PC-9 (cell line): ENCODE measurements at places on chromosomes 4 and X. TPM values are rescaled to one million over a fixed set of nuclear protein-coding genes. Genes with fewer than 3 reads are reported as not detected.

The ZRSR2 gene
- 7.2 and 7.6 TPM in 2 replicates for total RNA-seq

- DNase-seq, result no peak
Observed at GRCh38 chrX:86014421-86014820, 32.9 kb downstream of the CHM start.

- no peak for DNase-seq
Observed at GRCh38 chrX:9765737-9766097, at the start of gene GPR143. GPR143 (minus strand) TSS chrX:9765847; CDS start chrX:9765817, 30 bp downstream.

The GABRQ gene
- not detected in 2 replicates for total RNA-seq

DNA sequence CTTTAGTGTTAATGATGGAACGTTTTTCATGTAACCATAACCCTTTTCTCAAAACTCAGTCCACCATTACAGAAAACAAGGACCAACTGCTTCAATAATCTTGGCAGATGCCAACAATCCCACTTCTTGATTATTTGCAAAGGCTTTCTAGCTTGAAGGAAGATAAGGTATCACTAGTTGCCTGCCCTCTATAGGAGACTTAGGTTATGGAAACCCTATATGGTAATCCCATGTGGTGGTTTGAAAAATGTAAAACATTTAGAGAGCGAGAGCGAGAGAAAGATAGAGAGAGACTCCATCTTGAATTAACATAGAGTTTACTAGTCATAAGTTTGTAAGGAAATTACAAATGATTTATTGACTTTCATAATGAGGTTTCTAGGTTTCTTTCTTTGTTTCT lies 1627.5 kb upstream of the TENM3 start:
- no peak for DNase-seq

- DNase-seq, result no peak
Observed at GRCh38 chrX:39839371-39839770, 258.4 kb downstream of the BCOR start.

GRCh38 chr4:88811904-88812303 lies 114.3 kb upstream of the NAP1L5 start:
- no peak for DNase-seq

The OTUD6A gene
- total RNA-seq, result not detected in 2 replicates

The RAB33A gene
- total RNA-seq, result 0.57 and 0.95 TPM in 2 replicates

The DIPK2B gene
- total RNA-seq, result not detected in 2 replicates

GRCh38 chrX:48459483-48459882 lies 10.6 kb downstream of the SLC38A5 start:
- DNase-seq, result no peak

DNA sequence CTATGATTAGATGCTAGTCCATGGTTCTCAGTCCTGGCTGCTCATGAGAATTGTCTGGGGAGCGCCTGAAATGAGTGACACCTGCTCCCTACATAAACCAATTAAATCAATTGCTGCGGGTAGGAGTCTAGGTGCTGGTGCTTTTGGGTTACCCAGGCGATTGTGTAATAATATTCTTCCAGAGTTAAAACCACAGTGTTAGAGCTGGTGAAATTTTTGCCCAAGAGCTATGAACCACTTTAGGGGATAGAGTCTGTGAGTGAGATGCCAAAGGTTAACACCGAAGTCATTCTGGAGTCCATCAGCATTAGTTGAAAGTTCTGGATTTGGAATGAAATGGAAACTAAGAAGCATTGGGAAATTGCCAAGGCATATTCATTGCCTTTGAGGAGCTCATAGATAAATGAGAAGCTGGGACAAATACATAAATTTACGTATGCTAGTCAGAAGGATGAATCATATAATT lies 15.3 kb downstream of the PDK3 start:
- no peak for DNase-seq

The SRPX2 gene
- 65.9 and 77.8 TPM in 2 replicates for total RNA-seq

The ALB gene
- total RNA-seq, result not detected in 2 replicates

GRCh38 chr4:28279249-28279648 lies 1418.6 kb downstream of the STIM2 start:
- DNase-seq, result no peak
